ENCODE measurements at places on chromosomes 6 and 20.
A peak's percentile ranks its signal among the peaks of the same experiment; 100 is the strongest.

- peak; percentile 71 for DNase-seq
Measured at GRCh38 chr6:36139991-36140710, 9.8 kb downstream of the MAPK13 start.

DNA sequence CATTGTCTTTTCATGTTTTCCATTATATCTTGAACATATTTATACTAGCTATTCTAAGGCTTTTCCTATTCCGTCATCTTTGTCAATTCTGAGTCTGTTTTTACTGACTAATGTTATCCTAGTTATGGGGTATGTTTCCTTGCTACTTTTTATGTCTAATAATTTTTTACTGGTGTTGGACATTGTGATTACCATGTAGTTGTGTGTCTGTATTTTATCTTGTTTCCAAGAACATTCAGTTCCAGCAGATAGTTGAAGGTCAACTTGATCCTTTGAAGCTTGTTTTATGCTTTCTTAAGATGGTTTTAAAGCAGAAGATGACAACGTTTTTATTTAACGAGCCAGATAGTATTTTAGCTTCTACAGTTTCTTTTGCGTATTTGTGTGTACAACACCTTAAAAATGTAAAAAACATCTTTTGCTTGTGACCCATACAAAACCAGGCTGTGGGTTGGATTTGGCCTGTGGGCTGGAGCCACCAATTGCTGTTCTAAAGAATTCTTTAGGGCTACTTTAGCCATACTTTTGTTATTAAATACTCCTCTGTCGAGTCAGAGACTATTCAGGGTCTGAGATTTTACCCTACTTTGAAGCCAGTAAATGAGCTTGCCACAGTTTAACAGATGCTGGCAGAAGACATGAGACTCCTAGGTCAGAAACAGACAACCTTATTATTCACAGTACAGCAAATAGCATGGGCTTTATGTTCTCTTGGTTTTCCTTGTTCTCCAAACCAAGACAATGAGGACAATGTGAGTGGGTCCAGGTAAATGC, 38.7 kb upstream of the REV3L start:
- no peak for DNase-seq

DNA sequence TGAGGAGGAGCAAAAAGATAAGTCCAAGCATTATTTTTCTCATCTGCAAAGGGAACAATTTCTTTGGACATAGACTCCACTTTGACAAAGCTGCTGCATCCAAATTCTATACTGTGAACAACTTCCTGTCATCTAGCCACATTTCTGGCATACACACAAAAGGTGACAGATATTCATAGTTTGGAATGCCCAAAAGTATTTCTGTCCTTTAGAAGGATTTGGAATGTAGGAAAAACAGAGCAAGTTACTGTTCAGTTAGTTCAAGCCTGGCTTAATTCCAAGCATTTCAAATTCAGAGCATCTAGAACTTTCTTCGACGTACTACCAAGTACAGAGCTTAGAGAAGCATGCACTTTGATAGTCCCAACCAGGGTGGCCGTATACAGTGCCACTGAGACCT, 134.0 kb downstream of the PDE7B start:
- no peak for DNase-seq

DNA sequence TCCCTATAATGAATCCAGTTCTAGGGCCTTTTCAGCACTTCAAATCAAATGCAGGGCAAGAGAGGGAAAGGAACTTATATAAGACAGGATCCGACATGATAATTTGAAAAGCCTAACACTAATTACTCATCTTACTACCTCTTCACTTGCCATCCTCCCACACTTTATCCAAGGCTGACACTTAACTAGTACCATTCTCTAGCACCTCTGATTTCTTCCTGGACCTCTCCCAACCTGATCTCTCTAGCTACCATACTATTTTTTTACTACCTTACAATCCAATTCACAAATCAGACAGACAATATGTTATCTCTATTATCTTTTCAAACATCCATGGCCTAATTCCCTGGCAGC, 50.4 kb downstream of the BTBD9 start:
- DNase-seq, result no peak

DNA sequence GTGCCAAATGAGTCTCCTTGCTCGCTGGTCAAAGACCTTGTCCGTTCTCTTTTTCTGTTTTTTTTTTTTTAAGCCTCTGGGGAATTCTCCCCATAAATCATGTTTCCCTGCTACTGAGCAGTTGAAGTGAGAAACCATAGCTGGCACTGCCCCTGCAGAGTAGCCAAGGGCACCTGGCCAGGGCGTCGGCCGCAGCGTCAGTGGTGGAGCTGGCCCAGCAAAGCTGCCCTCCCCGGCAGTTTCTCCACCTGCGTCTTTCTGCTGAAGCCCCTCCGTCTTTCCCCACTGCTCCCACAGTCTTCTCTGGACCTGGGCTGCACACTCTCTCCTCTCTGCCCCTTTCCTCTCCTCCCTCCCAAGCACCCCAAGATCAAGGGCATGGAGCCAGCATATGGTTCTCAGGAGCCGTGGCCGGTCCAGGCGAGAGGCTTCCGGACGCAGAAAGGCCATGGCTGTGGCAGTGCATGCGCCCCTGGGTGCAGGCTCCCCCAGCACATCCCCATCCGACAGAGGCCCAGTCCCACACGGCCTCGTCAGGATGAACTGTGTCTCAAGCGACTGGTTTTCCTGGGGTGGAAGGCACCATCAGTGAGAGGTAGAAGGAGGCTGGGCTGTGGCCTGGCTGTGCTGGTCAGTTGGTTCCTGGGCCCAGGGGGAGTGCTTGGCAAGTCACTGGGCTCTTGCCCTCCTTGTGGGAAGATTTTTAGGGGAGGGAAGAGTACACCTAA, 218.1 kb downstream of the ERMARD start:
- peak; percentile 26 for DNase-seq

DNA sequence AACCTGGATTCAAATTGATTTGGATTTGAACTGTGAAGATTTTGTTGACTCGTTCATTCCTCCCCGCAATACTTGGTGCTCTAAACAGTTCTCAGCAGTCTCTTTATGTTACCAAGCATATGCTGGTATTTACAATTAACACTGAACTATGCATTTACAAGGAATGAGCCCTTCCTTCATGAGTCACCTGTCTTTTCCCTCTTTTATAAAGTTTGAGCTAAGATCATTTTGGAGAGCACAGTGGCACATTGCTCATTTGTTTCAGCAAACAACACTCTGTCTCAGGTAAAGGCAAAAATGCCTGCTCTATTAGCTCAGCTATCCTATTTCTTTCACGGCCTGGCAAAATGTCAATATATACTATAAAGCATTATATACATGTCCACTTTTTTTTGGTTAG, 285.4 kb downstream of the PHACTR1 start:
- no peak for DNase-seq

All from D341Med (cell line).